Stimulated activated CD4-positive, alpha-beta T cell treated with anti-CD3 and anti-CD28 coated beads, Interleukin-1b, Interleukin-23, amount 100 ng/mL, for 1 hour (primary cell): ENCODE measurements at places on chromosomes 3 and 15.

DNA sequence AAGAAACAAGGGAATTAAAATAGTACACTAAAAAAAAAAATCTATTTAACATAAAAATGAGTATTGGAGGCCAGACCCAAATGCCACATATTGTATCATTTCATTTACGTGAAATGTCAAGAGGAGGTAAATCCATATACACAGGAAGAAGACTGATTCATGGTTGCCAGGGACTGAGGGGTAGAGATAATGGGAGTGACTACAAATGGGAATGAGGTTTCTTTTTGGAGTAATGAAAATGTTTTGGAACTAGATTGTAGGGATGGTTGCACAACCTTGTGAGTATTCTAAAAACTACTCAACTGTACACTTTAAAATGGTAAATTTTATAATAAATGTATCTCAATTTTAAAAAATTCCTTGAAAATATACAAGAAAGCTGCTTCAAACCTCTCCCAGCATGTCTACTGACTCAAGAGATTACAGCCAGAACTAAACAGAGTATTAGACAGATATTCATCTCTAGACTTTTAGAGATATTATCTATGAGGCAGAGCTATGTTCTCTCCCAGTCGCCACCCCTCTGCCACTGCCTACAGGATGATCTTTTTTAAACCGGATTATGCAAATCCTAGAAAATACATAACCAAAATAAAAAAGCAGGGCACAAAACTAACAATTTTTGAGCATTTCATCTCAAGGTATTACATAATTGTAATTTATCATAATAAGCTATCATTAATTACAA, 6.2 kb downstream of the HLTF start:
- DNase-seq: no peak

DNA sequence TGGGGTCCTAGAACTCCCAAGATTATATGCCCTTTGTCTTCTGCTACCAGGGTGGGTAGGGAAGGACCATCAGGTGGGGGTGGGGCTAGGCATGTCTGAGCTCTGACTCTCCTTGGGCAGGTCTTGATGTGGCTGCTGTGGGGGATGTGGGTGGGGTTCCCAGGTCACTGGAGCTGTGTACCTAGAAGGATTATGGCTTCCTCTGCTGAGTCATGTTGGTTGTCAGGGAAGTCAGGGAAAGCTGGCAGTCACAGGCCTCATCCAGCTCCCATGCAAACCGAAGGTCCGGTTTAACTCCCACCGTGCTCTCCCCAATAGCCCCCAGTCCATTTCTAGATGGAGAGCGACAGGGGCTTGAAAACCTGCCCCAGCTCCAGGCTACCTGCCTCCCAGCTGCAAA, 35.2 kb downstream of the EID1 start:
- DNase-seq: no peak

- no peak for DNase-seq
Observed at GRCh38 chr3:46365737-46366524, 4.8 kb upstream of the CCR5 start.

DNA sequence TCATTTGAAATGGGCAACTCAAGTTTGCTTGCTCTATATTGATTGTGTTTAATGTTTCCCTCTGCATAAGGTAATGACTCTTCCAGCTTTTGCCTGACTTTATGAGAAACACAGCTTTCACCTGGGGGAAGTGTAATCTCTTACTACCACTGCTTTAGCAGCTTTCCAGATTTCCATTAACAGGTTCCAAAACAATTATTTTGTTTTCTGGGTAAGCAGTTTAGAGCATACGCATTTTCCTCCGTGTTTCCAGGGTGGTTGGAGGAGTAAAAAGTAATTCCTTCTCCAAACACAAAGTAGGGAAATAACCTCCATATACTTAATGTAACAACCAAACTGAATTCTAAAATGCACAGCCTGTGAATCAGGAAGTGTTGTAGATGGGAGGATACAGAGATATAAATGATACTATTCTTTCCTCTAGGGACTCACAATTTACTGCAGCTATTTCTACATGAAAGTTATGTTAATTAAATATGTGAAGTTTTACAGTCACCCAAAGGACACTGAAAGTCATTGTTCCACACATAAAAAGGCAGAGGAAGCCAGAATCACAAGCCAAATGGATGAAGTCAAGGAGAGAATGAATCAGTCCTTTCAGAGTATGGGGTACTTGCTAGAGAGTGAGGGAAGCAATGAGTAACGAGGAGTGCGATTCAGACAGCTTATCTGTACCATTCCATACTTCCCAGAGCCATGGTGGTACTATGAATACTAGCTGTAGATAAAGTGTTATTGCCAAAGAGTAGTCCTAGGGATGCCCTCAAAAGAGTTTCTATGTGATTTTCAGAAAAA, 16.6 kb downstream of the ST3GAL6 start:
- no peak for DNase-seq

- DNase-seq: no peak
Observed at GRCh38 chr3:113204371-113204770, 7.0 kb upstream of the BOC start.

DNA sequence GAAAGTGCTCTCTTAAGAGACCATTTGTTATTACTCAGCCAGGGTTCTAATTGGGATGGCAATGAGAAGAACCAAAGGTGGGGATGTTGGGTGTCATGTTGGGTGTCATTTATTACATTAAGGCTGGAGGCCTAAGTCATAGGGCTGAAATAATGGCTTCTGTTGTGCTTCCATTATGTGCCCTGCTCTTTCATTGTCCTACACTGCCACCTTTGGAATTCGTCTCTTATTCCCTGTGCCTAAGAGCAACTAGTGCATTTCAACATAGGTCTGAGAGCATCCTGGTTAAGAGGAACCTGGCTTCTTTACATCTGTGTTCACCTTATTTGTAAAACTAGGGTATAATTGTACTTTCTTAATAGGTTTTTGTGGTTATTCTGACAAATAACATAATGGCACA, 32.2 kb downstream of the RIOX2 start:
- no peak for DNase-seq

GRCh38 chr3:123110976-123111615, 44.3 kb downstream of the PDIA5 start:
- DNase-seq: no peak

- no peak for DNase-seq
Observed at GRCh38 chr15:95558131-95558530, 772.4 kb upstream of the NR2F2 start.

DNA sequence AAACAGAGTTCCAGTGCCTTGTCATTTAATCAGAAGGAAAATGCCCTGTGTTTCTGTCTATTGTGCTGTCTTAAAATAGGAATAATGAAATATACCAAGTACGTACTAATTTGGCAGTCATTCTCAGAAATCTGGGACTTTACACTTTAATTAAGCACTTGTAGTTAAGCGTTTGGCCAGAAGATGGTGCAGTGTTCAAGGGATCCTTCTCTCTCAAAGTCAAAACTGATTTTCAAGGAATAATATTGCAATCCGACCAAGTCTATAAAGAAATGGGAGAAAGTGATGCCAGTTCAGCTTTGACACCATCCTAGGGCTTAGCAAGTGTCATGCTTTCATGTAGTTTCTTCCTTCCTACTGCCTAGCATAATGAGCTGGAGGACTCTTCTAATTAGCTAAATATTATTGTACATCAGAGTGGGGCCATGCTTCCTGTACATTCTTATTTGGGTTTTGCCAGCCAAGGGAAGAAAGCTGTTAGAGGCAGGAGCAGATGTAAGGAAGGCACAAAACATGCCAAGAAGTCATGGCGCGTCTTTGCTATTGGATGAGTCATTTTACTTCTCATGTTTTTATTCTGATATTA, 64.8 kb downstream of the SAMMSON start:
- no peak for DNase-seq

DNA sequence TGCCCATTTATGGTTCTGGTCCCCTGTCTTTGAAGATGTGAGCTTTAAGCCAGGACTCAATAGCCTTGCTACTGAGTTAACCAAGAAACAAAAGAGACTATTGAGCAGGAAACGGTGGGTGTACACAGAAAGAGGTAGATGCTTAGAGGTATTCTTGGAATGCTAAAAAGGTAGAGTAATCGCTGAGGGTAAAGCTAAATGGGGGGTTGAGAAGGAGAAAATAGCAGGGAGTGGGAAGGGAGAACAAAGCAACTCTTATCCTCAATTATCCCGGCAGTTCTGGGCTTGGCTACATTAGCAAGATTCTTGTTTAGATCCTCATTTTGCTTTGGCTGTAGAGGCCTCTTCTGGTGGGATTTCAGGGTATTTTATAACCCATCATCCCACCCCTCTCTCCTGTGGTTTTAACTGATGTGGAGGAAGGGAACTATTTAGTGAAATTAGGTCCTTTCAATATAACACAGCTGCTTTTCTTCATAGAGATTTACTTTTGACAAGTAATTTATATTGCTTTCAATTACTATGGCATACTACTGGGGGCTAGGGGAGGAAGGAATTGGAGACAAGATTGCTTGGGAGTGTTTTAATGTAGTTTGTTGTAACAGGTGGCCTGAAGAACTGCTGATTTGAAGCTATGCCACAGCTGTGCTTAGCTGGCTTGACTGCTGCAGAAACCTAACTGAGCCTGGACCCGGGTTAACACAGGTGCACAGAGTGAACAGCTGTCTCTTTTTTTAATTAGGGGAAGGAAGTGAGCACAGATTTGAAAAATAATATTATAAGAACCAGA, 234.3 kb upstream of the CCDC54 start:
- no peak for DNase-seq

GRCh38 chr3:18649666-18650363, 224.7 kb upstream of the SATB1 start:
- DNase-seq: no peak

- no peak for DNase-seq
Observed at GRCh38 chr15:63292771-63293170, 15.4 kb downstream of the APH1B start.

DNA sequence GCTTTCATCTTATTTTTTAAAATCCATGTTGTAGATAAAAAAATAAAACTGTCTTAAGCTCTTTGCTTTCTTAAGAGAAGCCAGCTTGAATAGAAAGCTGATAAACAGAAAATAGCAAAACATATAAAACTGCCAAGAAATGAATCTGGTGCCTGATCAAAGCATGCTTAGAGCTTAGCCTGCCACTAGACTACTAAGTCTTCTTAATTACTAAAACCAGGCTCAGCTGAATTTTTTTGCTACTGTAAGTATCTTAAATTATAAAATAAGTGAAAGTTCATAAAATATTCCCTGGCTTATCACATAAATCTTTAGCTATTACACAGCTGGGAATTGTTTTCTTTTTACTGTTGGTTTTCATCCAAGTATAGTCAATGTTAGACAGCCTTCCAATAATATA, 803.9 kb downstream of the DIPK2A start:
- no peak for DNase-seq

DNA sequence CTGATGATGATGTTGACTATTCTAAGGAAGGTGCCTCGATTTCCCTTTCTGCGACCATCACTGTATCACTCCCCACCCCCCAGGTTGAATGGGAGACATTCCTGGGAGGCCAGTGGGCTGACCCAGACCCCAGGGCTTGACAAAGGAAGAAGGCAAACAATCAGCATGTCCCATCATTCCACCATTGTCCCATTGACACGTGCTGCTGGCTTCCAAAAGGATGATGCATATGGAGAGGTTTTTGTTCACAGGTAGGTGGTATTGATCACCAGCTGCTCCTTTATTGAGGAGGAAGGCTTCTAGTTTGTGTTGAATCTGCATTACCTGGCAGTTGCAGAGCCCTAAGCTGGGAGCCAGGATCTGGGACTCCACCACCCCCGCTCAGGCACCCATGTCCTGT, 30.4 kb downstream of the RASGRF1 start:
- no peak for DNase-seq

DNA sequence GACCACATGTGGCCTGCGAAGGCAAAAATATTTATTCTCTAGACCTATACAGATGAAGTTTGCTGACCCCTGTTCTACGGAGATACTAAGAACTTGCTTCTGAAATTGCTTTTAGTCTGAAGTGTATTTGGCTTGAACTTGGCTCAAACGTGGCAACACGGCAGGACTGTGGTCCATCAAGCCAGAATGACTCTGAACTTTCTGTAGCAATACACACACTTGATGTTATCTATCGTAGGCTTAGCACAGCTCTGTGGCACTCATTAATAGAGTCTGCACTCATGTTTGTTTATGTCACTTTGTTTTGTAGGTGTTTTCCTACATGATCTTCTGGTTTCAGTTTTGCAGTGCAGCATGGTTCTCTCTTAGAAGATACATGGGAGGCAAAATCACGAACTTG, 298.1 kb downstream of the ADAMTS17 start:
- no peak for DNase-seq

DNA sequence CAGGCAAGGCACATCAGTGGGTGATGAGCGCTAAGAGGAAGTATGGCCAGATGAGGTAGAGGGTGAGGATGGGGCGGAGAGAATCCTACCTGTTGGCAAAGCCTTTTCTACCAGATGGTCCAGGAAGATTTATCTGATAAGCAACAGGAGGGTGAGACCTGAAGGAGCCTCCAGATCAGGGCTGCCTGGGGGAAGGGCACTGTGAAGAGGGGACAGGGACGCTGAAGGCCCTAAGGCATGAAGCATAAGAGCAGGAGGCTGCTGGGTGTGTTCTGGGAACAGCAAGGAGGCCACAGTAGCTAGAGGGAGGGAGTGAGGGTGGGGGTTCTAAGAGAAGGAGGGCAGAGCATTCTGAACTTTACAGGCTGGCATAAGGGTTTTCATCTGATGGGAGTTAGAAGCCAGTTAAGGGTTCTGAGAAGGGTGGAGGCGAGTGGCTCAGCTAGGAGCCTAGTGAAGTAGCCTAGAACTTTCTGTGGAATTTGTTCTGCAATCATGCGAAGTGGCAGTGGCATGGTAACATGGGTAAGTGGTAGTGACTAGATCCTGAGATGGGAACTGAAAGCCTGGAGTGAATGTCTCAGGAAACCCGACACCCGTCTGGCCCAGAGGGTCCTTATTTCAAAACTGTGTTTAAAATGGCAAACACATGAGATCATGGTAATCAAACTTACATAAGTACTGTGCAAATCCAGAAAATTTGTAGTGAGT, 29.9 kb downstream of the CGNL1 start:
- no peak for DNase-seq
